Activated CD4-positive, alpha-beta T cell treated with anti-CD3 and anti-CD28 coated beads, Interleukin-2, amount 50 U/mL, for 16 hours (primary cell): ENCODE measurements at places on chromosomes 7 and 10.
A peak's percentile ranks its signal among the peaks of the same experiment; 100 is the strongest.

- no peak for DNase-seq
Measured at GRCh38 chr10:120394446-120394845, 62.6 kb upstream of the PLPP4 start.

DNA sequence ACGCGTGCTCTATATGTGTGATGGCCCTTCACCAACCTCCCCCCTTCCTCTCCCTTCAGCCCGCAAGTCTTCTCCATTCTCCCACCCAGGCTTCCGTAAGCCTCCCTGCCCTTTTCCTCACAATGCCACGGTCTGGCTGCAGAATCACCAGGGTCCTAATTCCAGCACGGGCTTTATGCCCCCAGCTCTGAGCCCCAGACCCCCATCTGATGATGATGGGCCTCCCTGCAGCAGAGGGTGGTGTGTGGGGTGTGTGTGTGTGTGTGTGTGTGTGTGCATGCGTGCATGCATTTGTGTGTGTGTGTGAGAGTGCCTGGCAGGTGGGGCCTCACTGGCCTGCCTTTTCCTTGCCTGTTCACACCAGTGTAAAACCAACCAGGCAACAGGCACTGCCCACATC, 109.9 kb downstream of the OAT start:
- DNase-seq: no peak

DNA sequence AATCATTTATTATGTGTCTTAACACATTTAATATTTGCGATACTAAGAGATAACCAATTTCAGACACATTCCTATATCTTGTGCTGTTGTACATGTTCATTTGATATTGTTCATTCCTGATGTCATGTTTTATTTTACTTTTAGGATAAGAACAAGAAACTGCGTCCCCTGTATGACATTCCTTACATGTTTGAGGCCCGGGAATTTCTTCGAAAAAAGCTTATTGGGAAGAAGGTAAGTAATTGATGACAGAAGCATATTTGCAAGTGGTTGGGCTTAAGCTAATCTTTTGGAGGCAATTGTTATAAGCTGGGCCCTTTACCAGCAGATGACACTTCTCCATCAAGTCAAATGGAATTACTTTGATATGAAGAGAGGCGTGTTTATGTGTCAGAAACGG, 155.3 kb downstream of the SND1 start:
- no peak for DNase-seq

DNA sequence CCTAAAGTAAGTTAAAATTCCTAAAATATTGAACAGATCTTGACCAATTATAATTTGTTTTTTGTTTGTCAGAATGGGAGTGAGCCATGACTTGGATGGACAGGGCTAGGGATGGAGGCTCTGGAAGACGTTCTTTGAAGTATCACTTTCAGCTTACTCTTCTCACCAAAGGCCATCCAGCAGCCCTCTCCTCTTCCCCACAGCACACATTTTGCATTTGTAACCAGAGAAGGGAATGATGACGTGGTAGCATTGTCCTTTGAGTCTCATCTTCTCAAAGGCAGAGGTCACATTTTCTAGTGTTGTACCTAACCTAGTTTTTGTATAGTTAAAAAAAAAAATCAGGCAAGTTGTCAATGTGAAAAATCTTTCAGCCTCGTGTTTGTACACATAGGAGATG, 43.8 kb upstream of the AGR3 start:
- DNase-seq: no peak

- no peak for DNase-seq
Measured at GRCh38 chr7:37484426-37485073, 35.9 kb upstream of the ELMO1 start.

GRCh38 chr7:45143616-45144015, 14.0 kb upstream of the RAMP3 start:
- DNase-seq: no peak

DNA sequence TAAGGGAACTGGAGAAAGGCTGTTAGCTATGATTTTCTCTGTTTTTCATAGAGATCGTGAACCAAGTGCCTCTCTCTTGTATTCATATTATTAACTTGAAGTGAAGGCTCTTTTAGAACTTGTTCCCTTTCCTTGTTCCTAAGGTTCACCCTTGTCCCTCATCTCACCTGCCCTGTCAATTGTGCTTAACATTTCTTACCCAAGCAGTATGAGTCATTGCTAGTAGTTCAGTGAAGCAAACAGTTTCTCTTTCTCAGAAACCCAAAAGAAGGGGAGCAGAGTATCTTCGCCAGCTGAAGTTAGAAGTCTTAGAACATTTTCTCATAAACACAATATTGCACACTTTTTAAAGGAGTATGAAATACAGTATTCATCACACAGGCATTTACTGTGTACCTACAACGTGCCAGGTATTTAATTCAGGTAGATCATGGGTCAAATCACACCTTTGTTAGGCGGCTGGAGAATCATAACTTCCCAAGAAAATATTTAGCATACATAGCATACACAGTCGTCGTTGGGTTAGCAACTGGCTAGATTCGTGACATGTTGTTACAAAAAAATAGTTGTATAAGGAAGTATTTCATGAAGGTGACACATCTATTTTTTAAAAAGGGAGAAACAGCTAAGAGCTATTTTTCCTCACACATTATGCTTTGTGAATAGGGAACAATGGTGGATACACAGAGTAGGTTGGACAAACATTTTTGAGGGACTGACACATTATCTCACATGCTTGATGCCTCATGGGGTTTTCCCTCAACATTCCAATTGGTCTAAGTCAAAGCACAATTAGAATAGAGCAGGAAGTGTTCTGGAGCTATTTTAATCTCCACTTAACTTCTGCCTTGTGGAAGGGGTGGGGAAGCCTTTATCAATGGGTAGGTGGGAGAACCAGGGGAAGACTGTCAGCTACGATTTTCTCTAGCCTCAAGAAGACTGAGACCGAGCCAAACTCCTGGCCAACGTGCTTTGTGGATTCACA, 13.2 kb downstream of the HDAC9 start:
- DNase-seq: peak; percentile 37

DNA sequence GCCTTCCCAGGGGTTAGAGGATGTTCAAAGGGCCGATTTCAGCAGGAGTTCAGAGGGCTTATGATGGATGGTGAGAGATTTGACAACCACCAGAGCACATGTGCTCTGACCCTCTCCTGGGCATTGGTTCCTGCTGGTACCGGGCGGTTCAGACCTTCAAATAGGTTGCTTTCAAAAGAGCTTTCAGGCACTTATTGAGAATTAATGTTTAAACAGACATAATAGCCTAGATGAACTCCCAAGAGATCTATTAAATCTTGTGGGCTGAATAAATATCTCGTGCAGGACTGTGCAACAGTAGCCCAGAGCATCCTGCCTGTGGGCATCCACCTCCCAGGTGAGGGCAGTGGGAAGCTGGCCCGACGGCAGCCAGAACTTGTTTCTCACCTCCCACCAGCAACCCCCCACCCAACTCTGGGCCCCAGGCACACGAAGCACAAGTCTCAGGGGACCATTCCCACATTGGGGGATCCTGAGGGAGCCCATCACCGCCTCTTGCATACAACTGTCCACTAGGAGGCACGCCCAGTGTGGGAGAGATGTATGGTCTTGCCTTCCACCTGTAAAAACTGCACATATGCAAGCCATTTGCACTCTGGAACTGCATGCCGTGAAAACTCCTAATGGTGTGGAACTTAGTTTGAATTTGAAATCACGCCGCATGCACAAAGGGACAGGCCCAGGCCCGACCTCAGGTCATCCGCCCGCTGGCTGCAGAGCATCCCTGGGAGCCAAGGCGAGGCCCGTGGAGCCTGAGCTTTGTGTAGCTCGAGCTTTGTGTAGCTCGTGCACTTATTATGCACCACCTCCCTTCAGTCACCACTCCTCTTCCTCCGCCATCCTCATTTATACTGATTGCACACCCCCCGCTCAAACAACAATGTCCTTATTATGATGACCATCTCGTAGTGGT, 147.8 kb downstream of the ADCY1 start:
- no peak for DNase-seq

- no peak for DNase-seq
Measured at GRCh38 chr10:47033541-47034270, 122.5 kb downstream of the PTPN20 start.

DNA sequence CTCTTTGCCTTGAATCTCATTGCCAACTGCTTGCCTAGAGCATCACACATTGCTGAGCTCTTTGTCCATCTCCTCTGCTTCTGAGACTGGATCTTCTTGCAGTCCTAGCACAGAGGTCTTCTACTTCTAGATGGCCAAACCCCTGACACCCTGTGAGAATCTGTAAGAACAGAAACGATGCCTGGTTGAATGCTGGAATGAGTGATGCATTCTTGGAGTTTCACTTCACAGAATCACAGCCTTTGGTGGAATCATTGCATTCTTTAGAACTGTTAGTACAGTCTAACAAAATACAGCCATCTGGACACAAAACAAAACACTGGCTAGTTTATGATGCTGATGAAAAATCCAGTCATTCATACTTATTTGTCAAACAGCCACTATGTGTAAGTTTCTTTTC, 141.7 kb upstream of the ITGB1 start:
- peak; percentile 62 for DNase-seq

GRCh38 chr10:60570896-60571295, 181.2 kb upstream of the ANK3 start:
- no peak for DNase-seq
